ENCODE measurements at places on chromosomes 3 and 15.

GRCh38 chr3:172698631-172699030, 12.2 kb downstream of the NCEH1 start:
- no peak for DNase-seq

GRCh38 chr3:108131475-108132134, 40.8 kb upstream of the CD47 start:
- DNase-seq = no peak

DNA sequence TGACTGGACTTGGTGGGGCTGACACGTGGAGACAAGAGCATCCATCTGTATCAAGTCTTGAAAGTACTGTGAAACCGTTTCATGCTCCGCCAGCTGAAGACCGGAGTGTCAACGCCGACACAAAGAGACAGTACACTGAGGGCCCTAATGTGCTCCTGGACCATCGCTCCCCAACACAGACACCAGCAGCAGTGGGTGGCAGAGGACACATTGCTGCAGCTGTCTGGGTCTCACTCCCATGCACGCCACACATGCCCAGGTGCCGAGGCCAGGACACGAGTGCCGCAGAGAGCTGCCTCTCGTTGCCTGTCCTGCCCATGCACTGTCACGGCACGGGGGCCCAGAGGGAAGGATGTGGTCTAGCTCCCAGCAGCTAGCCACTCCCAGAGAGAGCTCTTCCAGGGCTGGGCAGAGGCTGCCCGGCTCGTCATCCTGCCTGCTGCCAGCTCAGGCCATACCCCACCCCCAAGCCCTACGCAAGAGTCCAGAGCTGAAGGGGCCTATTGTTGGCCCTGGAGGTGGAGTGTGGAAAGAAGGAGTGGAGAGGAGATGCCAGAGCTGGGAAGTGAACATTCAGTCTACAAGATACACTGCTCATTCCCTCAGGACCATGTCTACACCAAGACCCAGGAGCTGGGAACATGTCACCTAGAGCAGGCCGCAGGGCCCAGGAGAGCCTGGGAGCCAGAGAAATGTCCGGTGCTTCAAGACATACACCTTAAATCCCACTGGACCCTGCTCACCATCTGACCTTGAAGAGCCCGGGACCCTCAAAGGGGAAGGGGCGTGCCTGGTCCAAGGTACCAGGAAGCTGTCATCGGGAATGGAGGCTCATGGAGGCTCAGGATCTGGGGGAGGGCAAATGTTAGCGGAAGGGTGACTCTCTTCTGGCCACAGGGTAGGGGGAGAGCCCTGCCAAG, 7.7 kb downstream of the TNK2 start:
- no peak for DNase-seq

DNA sequence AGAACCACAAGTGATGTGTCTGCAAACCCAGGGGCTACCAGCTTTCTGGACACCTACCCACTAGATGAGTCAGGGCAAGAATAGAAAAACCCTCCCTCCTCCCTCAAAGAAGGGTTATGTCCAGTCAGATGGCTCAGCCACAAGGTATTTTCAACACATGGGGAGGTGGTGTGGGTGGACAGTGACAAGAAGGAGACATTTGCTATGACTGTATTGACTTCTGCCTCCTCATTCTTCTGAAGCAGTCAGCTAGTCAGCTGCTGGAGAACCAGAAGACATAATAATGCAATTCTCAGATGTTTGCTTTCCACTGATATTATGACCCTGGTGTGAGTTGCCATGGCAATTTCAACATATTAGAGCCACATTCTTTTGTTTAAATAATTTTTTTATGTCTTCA, 66.7 kb upstream of the GOLGA8B start:
- no peak for DNase-seq
